NCI-H187 (cell line): ENCODE measurements at places on chromosomes 2 and 18.

DNA sequence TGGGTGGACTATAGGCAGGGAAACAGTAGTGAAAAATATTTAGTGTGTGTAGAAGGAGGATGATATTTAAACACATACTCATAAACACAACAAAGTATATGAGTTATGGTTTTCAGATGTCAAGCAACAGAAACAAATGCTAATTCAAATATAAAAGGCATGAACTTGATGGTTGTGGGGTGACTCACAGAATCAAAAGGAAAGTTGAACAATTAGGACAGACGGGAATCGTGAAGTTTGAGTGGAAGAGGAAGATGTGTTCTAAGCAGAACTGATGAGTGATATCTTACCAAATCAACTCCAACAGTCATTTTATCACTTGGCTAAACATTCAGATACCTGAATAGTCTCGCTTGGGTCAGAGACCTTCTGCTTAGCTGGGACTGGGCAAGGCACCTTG lies 53.6 kb upstream of the ITGA6 start:
- DNase-seq, result no peak

- DNase-seq, result no peak
Measured at GRCh38 chr18:14767474-14767873, 19.5 kb downstream of the ANKRD30B start.

- DNase-seq, result peak; percentile 46
Measured at GRCh38 chr2:58448065-58448507, 207.0 kb upstream of the FANCL start.

- DNase-seq, result no peak
Measured at GRCh38 chr2:130720036-130720435, 8.8 kb upstream of the GPR148 start.

DNA sequence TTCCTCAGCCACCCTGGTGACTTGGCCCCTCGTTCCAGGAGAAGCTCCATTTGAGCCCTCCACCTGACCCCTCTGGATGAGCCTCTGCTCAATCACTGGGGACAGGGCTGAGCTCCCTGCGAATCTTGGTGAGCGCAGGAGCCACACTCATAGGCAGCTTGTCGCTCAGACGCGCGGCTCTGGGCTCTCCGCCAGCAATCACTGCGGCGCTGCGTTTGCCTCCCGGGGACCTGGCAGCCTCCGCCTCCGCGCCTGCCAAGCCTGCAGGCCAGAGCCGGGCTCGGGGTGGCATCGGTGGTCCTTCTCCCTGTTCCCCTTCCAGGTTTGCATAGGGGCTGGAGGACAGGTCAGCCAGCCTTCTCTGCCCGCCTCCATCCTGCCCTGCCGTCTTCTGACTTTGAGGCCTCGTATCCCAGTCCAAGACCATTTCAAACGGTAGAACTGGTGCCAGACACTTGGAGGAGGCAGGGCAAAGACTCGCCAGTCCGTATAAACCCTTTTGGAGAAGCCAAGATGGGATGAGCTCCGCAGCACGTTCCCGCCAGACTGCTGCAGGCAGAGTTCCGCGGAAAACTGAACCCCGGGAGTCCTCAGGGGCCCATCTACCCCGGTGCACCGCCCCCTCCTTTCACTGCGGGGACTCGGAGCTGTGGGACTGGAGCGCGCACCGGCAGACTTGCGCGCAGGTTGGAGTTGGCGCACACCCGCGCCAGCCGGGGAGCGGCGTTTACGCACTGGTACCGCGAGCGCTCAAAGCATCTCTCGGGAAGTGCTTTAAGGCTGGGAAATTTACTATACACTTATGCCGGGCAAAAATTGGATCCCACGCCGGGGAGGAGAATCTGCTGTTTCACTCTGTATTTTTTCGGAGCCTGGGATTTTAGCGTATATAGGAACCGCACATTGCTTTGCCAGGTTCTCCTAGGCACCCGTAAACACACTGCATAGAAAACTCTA lies 1.1 kb upstream of the TACR1 start:
- no peak for DNase-seq

- no peak for DNase-seq
Measured at GRCh38 chr2:241224851-241225438, 36.5 kb downstream of the ANO7 start.

GRCh38 chr2:190807886-190808285 lies 72.7 kb upstream of the GLS start:
- DNase-seq, result no peak

- DNase-seq, result no peak
Measured at GRCh38 chr2:56715683-56716082, 531.9 kb downstream of the CCDC85A start.

GRCh38 chr2:157269922-157270321 lies 12.4 kb downstream of the GALNT5 start:
- DNase-seq, result no peak

DNA sequence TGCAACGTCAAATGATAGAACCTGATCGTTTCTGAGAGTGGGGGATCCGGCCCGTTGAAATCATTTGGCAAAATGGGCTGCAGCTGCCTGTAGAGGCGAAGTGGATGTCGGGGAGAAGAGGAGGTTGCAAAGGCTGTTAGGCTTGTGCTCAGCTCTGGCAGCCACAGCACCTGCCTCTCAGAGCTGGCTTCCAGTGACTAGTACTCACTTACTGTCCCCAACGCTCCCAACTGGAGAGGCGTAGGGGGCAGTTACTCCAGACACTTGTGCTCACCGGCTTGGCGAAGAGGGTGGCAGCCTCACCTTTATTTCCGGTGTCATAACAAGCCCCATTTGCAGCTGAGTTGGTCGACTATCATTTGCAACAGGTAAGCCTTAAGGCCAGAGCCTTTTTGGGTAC lies 37.9 kb downstream of the NCK2 start:
- DNase-seq, result no peak

GRCh38 chr2:121969166-121969565 lies 213.7 kb downstream of the TSN start:
- no peak for DNase-seq

- DNase-seq, result no peak
Measured at GRCh38 chr18:3032721-3033120, 19.8 kb upstream of the LPIN2 start.

DNA sequence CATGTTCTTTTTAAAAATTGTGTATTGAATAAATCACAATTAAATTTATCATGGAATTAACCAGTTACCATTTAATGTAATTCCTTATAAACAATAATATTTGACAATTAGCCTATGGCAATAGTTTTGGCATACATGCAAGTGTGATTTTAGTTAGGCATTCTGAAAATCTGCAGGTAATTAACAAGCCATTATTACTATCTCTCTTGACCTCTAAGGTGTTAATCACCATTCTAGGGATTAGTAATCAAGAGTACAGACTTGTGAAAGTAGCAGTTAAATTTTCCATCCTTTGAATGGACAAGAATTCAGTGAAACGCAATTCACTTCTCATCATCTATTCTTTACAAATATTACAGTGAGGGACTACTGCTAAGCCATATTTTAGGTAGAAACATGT lies 127.7 kb upstream of the CHST9 start:
- no peak for DNase-seq

- no peak for DNase-seq
Measured at GRCh38 chr18:41456831-41457230, 498.2 kb upstream of the PIK3C3 start.

DNA sequence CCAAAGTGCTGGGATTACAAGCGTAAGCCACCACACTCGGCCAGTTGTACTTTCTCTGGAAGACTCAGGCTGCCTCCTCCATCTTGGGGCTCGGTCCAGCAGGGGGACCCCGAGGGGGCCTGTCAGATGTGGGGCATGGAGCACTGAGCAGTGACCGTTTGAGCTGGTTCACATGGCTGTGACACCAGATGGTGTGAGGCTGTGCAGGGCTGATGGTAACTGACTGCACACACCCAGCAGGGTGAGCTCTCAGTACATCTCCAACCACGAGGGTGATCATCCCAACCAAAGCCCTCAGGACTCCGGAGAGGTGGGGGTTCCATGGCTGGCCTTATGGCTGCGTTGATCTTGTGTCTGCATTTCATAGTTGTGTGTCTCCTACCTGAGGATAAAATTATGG lies 63.4 kb downstream of the FAM168B start:
- DNase-seq, result no peak

DNA sequence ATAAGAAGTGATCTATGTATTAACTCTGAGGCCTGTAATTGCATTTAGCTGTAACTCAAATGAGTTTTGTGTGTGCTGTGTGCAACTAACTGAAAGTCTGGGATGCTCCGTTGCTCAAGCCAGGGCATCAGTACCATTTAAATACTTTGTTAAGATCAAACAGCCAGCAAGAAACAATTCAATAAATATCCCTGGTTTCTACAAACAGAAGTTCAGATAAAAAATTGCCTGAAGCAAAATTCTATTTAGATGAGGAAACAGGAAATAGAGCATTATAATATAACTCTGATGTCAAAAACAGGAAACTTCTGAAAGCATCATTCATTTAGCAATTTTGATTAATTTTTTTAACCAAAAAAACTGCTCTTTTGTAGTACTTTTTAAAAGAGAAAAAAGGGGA lies 18.9 kb upstream of the SLC38A11 start:
- no peak for DNase-seq

- no peak for DNase-seq
Measured at GRCh38 chr2:851078-851477, 99.6 kb upstream of the SNTG2 start.

- no peak for DNase-seq
Measured at GRCh38 chr2:163756588-163756987, 20.8 kb upstream of the FIGN start.

GRCh38 chr2:88658881-88659537 lies 31.7 kb upstream of the EIF2AK3 start:
- no peak for DNase-seq

DNA sequence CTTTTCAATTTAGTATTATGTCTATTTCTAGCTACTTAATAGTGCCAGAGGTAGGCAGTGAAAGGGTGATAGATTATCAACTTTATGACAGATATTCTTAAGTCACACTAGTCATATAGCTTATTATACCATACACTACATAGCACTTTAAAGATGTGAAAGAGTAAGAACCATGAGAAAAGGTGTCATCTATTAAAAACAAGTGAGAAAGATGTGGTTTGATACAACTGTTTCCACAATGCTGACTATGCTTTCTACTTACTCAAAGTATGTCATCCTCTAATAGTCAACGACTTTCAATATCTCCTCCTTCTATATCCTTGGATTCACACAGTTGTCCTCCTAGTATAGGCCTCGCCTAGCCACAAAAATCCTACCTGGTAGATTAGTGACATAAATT lies 132.9 kb upstream of the WDSUB1 start:
- DNase-seq, result no peak

DNA sequence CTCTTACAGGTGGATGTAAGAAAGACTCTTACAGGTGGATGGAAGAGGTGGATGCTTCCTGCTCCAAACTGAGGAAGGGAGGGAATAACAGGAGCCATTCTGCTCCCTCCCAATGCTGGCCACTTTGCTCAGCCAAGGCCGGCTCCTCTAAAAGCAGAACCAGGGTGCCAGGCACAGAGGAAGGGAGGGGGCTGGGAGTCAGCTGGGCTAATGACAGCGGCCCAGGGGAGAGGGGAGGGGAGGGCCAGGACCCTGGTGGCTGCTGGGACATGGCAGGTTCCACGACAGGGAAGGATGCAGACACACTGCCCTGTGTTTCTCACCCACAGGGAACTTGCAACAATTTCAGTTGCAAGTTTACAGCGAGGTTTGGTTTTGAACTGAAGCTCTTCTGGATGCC lies 173.4 kb downstream of the ANAPC1 start:
- no peak for DNase-seq

GRCh38 chr2:30098266-30099005 lies 48.4 kb upstream of the YPEL5 start:
- DNase-seq, result no peak

DNA sequence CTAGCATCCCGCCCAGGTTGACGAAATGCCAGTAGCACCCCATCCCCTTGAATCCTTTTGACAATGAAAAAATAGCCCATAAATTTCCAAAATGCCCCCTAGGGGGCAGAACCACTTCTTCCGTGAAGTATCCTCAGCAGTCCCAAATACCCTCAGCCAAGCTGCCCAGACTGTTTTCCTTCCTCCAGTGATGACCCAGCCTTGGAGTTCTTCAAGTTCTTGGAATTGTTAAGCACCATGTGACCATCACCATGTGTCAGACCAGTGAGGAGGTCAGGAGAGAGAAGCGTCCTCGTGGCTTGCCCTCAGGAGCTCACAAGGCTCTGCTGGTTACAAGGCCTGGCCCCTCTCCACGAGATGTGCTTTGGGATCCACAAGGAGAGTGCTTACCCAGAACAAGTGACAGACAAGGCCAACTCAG lies 1.4 kb upstream of the SLC23A3 start:
- DNase-seq, result no peak

GRCh38 chr2:198483051-198483450 lies 678.7 kb downstream of the PLCL1 start:
- DNase-seq, result no peak

- DNase-seq, result no peak
Measured at GRCh38 chr2:102194609-102195268, 7.9 kb downstream of the IL1RL2 start.

GRCh38 chr18:3966246-3966641 lies 488.9 kb downstream of the DLGAP1 start:
- no peak for DNase-seq

GRCh38 chr2:3620834-3621233 lies 25.9 kb downstream of the COLEC11 start:
- DNase-seq, result no peak

DNA sequence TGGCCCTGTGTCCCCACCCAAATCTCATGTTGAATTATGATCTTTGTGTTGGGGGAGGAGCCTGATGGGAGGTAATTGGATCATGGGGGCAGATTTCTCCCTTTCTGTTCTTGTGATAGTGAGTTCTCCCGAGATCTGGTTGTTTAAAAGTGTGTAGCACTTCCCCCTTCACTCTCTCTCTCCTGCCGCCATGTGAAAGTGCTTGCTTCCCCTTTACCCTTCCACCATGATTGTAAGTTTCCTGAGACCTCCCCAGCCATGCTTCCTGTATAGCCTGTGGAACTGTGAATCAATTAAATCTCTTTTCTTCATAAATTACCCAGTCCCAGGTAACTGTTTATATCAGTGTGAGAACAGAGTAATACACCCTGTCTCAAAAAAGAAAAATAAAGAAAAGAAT lies 25.5 kb downstream of the LRRFIP1 start:
- DNase-seq, result no peak

DNA sequence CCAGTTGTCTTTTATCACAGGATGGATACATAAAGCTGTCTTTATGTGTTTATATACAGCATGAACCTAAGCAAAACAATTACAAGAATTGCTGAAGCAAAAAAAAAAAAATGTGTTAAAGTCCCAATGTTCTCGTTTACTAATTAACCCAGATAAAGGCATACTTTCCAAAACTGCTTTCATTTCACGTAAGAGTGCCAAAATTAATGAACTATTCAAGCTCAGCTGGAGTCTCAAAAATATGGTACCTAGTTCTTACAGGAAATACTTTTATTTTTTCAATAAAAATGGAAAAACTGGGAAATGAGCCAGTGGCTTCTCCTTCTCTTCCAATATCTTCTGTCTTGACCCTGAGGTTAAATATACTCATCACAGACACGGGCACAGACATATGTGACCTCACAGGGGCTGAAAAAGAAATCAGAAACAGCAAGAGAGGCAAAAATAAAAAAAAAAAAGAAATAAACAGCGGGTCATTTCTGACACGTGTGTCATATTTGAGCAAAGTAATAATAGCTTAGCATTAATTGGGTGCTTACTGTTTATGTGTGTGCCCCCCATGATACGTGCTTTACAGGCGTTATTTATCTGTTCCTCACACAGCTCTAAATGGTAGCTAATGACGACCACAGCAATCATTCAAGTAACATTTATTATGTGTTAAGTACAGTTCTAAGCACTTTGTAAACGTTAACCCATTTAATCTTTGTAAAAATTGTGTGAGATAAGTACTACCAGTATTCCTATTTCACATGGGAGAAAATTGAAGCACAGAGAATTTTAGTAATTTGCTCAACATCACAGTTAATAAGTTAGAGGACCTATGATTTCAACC lies 158.0 kb upstream of the MMADHC start:
- DNase-seq, result no peak

- no peak for DNase-seq
Measured at GRCh38 chr2:55302241-55302640, 33.2 kb upstream of the MTIF2 start.
